ENCODE measurements at places on chromosomes 7 and 10.

DNA sequence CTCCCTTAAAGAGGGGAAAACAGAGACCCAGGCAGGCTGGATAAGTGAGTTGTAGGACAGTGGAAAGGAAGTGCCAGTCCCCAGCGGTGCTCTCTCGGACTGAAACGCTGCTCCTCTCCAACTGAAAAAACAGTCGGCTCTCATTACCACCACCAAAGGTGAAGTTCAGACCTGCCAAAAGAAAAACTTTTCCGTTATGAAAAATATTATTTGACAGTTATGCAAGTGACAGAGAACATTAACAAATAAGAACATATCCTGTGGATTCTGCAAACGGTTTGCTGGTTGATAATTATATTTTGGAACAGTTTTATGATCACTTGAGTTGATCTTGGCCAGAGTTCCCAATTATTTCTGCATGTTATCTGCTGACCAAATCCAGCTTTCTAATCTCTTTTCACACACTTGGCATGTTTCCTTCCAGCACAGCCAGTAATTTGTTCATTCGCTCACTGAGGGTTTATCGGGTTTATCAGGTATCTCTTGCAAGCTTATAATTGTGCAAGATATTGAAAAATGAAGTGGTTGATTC, 82.6 kb downstream of the PTPRE start:
- no peak for DNase-seq

- DNase-seq = peak; percentile 43
Measured at GRCh38 chr7:77651575-77652162, 44.6 kb upstream of the RSBN1L start.

GRCh38 chr10:17249820-17250219, 21.8 kb downstream of the VIM start:
- DNase-seq = no peak

- DNase-seq = no peak
Measured at GRCh38 chr10:28903063-28903462, 225.7 kb downstream of the BAMBI start.
